ENCODE measurements at places on chromosomes 3 and 15. TPM values are rescaled to one million over a fixed set of nuclear protein-coding genes. Genes with fewer than 3 reads are reported as not detected.

Gene CORO2B
- total RNA-seq: 4.7 TPM

Gene TMC3
- not detected for total RNA-seq

- DNase-seq: no peak
These were observed 67.2 kb downstream of the CACNA2D2 start for GRCh38 chr3:50436114-50436674.

DNA sequence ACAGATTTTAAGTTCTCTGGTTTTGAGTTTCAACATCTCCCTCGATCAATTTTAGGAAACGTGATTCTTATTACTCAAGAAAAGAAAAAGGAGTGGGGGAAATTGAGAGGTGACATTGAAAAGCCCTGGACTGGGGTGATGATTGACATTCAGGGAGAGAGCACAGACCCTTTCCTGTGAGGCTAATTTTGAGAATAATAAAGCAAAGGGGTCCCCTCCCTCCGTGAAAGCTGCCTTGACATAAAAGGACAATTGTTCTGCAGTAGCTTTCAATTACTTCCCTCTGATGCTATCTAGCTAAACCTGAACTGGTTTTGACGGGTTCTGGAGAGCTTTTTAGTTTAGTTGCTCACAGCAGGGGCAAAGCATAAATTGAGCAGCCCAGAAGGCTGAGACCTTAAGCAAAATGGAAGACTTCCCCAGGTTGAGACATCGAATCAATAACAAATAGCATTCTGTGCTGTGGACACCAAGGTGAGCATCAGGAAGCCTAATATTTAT is 14.4 kb upstream of the CMTM8 start:
- no peak for DNase-seq

- no peak for DNase-seq
These were observed 339.5 kb upstream of the DNAJC19 start for GRCh38 chr3:181329024-181329423.

Data from omental fat pad (tissue), 4 donors.